ENCODE measurements at places on chromosomes 2 and 18. TPM values are rescaled to one million over a fixed set of nuclear protein-coding genes. Genes with fewer than 3 reads are reported as not detected.

CXCR2 gene
- not detected for total RNA-seq

COL4A4 gene
- total RNA-seq: 0.28 TPM

RAD51AP2 gene
- total RNA-seq: not detected

GLI2 gene
- total RNA-seq: 4.7 TPM

FIGLA gene
- total RNA-seq: not detected

DNA sequence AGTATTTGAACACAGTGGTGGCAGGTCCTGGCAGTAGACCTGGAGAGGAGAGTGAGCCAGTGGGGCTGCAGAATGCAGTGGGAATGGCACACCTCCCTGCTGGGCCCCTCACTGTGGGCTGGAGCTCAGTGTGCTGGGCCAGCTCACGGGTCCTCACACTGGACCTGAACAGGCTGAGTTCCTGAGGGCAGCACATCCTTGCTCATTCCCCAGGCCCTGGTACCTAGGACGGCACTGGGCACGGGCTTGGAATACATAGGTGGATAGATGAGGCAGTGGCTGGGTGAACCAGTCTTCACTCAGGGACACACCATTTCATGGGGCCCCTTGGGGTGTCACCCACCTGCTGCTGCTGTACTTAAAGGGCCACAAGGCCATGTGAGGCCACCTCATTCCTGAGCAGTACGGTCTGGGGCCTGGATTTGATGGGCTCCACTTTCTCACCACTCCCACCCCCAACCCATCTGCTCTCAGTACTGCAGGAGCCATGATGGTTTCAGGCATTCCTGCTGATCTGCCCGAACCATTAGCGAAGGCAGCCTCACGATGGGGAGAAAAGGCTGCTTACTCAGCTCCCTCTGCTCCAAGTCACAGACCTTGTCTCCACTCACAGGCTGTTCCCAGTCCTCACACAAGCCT is 4.2 kb downstream of the TMEM177 start:
- H3K27me3 ChIP-seq: no peaks in the 10 kb centered on the region
- no peak for DNase-seq
- peaks cover 5% of the 10 kb centered on the region for H3K4me1 ChIP-seq
- no peak overlapping the region for H3K27ac ChIP-seq

- H3K4me1 ChIP-seq: peaks cover 10% of the 10 kb centered on the region
- no peaks in the 10 kb centered on the region for H3K36me3 ChIP-seq
- H3K27ac ChIP-seq: peak within 1 kb of the TSS; percentile 30
- H3K27me3 ChIP-seq: peaks cover 18% of the 10 kb centered on the region
- peak; percentile 24 for DNase-seq
Measured at GRCh38 chr18:63319383-63320122, at the start of gene BCL2. TSS of gene BCL2 (minus strand) at chr18:63319769.

DNA sequence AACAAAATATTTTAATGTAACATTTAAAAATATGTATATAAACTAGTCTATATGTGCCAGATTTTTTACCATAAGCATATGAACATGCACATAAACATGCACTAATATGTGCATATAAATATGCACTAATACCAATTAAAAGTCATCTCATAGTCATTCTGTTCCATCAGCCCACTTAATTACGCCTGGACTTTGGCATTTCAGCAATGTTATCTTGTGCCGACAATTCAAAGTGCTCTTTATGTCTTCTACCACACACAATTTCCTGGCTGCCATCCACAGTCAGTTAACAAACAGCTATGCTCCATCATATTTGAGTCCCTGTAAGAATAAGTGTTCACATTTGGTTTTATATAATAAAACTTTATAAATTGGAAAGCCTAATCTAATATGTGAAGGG is 92.6 kb upstream of the TSPYL6 start:
- no peak overlapping the region for H3K4me3 ChIP-seq
- no peaks in the 10 kb centered on the region for H3K36me3 ChIP-seq

- H3K4me3 ChIP-seq: no peak overlapping the region
- no peaks in the 10 kb centered on the region for H3K36me3 ChIP-seq
Measured at GRCh38 chr18:35159782-35160181, 81.1 kb upstream of the ZNF397 start.

- H3K27ac ChIP-seq: no peak overlapping the region
- H3K36me3 ChIP-seq: peaks cover 16% of the 10 kb centered on the region
- no peaks in the 10 kb centered on the region for H3K4me1 ChIP-seq
- no peak for DNase-seq
- no peaks in the 10 kb centered on the region for H3K27me3 ChIP-seq
- no peak overlapping the region for H3K4me3 ChIP-seq
Measured at GRCh38 chr2:88560619-88561307, 66.5 kb downstream of the EIF2AK3 start.

- no peaks in the 10 kb centered on the region for H3K27me3 ChIP-seq
- H3K4me3 ChIP-seq: no peak overlapping the region
- H3K27ac ChIP-seq: no peak overlapping the region
Measured at GRCh38 chr2:187105218-187105617, 256.2 kb upstream of the ZSWIM2 start.

GRCh38 chr2:230640540-230641011 is 72.1 kb upstream of the CAB39 start:
- no peak overlapping the region for H3K27ac ChIP-seq
- 0 out of 2 replicates have a peak, but pooled peaks cover 1% of the 10 kb centered on the region for H3K4me1 ChIP-seq
- no peak overlapping the region for H3K4me3 ChIP-seq
- no peaks in the 10 kb centered on the region for H3K27me3 ChIP-seq
- peak; percentile 84 for DNase-seq

DNA sequence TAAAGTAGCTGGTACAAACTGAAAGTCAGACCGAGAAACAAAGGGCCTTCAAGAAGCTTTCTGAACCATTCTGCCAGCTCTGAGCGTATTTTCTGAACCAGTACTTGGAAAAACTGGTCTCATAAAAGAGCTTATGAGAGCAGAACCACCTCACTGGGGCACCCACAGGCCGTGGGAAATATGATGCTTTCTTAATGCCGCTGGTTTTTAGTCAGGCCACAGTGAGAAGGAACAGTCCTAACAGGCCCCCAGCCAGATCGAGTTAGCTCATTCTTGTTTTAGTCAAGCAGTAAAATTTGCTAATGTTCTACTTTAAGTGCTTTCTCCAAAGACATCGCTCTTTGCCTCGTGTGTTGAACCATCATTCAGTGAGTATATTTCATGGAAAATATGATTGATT is 12.7 kb upstream of the NOSTRIN start:
- H3K36me3 ChIP-seq: no peaks in the 10 kb centered on the region
- no peaks in the 10 kb centered on the region for H3K27me3 ChIP-seq
- H3K27ac ChIP-seq: no peak overlapping the region
- no peak overlapping the region for H3K4me3 ChIP-seq
- no peaks in the 10 kb centered on the region for H3K4me1 ChIP-seq

DNA sequence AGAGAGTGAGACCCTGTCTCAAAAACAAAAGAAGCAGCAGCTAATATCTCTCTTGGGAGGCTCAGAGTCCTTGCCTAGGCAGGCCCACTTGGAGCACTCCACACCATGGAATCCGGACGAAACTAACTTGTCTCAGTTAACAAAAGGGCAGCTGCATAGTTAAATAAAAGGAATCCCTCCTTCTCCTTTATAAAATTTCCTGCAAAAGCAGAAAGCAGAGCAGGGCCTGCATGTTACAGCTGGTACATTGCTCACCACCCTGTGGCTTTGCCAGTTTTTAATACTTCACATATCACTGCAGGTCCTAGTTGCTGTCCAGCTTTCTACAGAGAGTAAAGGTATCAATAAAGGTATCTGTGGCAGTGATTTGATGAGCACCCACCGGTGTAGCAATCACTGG is 93.6 kb downstream of the ASAP2 start:
- H3K4me3 ChIP-seq: no peak overlapping the region
- peaks cover 8% of the 10 kb centered on the region for H3K36me3 ChIP-seq
- H3K27ac ChIP-seq: no peak overlapping the region
- H3K4me1 ChIP-seq: no peaks in the 10 kb centered on the region
- no peak for DNase-seq

All from IMR-90 (cell line).